ENCODE measurements at places on chromosomes 6 and 20.

- no peak for DNase-seq
These were observed 19.3 kb upstream of the NKAIN2 start for GRCh38 chr6:123784330-123784729.

DNA sequence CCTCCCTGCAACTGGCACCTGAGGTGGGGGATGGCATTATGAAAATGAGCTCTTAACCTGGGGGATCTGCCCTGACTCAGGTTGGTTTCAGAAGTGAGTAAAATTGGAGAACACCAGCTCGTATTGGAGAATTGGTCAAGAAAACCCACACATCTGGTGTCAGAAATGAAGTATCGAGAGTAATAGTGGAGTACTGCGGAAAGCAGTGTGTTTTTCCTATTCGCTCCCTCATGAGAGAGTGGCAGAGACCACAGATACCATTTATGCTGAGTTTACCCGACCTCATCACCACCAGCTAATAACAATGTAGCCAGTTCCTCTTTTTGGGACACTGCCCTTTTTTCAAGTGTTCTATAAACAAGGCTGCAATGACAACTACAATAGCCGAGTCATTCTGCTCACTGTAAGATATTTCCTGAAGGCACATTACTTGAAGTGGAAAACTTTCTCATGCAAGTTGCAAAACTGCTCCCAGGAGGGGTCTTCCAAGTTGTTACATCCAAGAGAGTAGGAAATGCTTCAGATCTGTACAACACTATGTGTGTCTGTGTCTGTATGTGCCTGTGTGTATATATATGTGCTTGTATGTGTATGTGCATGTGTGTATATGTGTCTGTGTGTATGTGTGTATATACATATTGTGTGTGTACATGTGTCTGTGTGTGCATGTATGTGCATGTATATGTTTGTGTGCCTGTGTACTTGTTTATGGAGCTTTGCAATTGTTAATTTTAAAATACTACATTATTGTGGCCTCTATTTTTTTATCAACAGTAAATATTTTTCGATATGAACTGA, 106.0 kb upstream of the CST7 start:
- no peak for DNase-seq

DNA sequence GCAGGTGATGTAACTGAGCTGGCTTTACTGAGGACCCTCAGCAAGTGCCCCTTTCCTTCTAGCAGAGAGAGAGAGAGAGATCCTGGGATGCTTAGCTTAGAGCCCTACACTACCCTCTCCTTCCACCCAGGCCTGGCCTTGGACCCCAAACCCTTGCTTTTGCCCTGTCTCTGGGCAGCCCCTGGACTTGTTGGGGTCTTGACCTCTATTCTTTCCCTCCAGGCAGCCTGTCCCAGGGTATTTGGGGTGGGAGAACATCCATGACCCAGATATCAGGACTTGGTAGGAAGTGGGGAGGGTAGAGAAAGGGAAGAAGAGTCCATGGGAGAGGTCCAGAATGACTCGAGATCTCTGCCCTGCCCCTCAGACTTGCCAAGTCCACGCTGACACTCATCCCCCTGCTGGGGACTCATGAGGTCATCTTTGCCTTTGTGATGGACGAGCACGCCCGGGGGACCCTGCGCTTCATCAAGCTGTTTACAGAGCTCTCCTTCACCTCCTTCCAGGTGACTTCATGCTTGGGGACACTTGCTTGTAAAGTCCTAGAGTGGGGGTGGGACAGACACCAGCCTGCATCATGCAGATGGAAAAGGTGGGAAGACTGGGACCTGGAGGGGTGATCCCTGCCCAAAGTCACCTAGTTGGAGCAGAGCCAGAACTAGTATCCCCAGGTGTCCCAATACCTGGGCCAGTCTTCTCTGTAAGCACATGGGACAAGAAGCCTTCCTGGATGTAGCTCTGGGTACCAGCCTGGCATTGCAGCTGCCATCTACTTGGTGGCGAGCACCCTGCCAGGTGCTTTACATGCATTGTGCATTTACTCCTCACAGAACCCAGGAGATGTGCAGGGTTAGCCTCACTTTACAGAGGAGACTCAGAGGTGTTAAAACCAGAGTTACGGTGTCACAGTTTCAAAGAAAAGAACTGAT, 30.9 kb downstream of the GLP1R start:
- DNase-seq: no peak

DNA sequence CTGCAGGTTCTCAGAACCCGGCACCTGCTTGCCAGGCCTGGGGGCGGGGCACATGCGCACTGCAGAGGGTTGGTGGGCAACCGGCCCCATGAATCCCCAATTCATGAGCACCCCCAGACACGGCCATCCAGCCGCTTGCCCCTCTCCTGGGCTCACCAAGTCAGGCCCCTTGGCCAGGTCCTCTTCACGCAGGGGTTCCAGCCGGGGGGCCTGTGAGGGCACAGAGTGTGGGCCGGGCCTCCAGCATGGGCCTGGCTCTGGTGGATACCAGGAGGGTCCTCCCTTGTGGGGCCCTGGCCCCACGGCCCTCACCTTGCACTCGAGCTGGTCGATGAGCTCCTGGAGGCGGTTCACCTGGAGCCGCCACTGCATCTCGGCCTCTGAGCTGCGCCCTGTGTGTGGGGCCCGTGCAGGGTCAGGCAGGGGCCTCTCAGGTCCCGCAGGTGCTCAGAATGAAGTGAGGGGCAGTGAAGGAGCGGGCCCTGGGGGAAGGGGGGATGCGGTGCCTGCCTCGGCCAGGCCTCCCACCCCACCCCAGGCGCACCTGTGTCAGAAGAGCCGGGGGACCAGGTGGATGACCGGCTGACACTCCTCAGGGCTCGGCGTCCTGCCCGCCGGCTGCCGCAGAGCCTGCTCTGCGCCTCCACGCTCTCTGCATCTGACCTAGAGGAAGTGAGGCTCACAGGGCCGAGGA, 2.6 kb upstream of the C20orf144 start:
- DNase-seq: no peak

GRCh38 chr6:63816982-63817436, 181.4 kb downstream of the PHF3 start:
- no peak for DNase-seq

- DNase-seq: no peak
These were observed 96.0 kb downstream of the RIMS1 start for GRCh38 chr6:71982389-71982788.

GRCh38 chr6:110682460-110682853, 132.8 kb downstream of the CDK19 start:
- DNase-seq: peak; percentile 75

- no peak for DNase-seq
These were observed at the start of gene RIPPLY2 for GRCh38 chr6:83853178-83854000. Gene RIPPLY2 (plus strand): TSS chr6:83853360. CDS start chr6:83853417, 57 bp downstream.

DNA sequence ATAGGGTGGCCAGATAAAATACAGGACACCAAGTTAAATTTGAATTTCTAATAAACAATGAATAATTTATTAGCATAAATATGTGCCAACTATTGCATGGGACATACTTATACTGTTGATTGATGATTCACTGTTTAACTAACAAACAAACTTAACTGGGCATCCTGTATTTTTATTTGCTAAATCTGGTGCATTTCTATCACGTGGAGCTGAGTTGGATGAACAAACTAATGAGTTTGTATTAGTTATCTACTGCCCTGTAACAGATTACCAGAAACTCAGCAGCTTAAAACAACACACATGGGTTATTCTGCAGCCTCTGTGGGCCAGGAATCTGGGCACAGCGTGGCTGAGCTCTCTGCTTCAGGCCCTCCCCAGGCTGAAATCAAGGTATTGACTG, 28.2 kb upstream of the PMEPA1 start:
- DNase-seq: no peak

DNA sequence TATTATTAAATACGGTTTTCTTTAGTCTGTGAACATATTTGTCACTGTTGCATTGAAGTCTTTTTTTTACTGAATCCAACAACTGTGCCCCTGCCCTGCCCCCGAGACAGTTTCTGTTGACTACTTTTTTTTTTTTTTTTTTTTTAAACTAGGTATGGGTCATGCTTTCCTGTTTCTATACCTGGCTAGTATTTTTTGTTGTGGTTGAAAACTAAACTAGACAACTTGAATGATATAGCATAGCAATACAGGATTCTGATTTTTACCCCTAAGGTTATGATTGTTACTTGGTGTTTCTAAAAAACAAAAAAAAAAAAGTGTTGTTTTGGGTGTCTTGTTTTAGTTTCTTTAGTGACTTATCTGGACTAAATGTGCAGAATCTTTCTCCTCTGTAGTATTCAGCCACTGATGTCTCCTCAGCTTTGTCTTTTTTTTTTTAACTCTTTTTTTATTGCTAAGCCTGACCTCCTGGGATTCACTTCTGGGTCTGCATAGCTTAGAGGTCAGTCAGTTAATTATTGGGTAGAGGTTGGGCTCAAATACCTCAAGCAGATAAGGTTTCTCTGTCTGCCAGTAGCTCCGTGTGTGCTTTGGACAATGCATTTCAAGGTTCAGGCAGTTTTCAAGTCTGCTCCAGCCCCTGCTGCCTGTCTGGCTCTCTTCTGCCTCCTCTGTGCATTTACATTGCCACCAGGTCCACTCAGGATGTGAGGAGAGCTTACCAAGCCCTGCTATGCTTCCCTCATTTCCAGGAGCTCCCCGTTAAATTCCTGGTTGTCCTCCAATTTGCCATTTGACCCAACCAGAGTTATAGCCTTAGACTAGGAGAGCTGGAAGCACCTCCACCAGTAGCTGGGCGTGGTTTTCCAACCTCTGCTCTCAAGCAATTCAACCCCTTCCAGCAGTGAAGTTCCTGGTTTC, 91.4 kb downstream of the SYNDIG1 start:
- no peak for DNase-seq

DNA sequence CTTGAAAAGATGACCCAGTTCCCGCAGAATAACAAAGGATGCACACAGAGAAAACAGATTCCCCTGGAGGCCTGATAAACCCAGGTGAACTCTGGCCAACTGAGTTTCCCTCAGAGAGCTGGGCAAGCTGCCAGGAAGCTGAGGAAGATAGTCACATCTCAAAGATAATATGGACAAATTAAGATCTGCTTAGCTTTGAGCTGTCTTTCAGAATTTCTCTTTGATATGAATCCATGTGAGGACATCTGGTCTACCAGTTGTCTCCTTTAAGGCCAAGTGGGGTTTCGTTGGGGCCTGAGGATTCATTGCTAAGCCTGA, 59.5 kb downstream of the ID4 start:
- no peak for DNase-seq

GRCh38 chr20:63896264-63897105, 1.6 kb downstream of the DNAJC5 start:
- DNase-seq: peak; percentile 54

- DNase-seq: no peak
These were observed 8.1 kb downstream of the HLA-DQB1 start for GRCh38 chr6:32658268-32658897.

- no peak for DNase-seq
These were observed 29.2 kb downstream of the NOX3 start for GRCh38 chr6:155426408-155426945.

GRCh38 chr20:64093013-64093503, 8.9 kb upstream of the LKAAEAR1 start:
- DNase-seq: no peak

DNA sequence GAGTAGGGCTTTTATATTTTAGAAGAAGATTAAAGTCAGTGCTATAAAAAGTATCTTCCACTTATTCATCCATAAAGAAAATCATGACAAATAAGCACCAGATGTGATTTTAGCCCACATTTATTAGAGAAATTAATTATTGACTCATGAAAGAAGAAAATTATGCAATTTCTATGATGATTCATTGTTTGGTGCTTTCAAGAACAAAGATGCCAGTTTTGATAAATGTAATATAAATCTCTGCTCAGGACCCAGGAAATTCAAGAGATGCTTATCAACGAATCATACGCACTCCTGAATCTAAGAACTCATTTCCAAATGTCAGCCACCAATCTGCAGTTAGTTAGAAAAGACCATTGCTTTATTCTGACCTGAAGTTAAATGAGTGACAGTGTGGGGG, 211.4 kb downstream of the ARHGAP18 start:
- no peak for DNase-seq

DNA sequence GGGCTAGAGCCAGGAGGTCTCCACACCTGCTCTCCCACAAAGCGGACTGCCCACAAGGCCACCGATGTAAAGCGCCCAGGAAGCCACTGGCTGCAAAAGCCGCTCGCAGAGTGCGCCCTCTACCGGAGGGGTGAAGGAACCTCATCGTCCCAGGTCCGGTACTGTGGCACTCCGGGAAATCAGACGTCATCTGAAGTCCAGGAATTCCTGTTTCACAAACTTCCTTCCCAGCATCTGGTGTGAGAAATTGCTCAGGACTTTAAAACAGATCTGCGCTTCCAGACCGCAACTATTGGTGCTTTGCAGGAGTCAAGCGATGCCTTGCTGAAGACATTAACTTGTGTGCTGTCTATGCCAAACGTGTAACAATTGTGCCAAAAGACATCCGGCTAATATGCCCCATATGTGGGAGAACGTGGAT, 115.1 kb upstream of the ARID1B start:
- DNase-seq: no peak

DNA sequence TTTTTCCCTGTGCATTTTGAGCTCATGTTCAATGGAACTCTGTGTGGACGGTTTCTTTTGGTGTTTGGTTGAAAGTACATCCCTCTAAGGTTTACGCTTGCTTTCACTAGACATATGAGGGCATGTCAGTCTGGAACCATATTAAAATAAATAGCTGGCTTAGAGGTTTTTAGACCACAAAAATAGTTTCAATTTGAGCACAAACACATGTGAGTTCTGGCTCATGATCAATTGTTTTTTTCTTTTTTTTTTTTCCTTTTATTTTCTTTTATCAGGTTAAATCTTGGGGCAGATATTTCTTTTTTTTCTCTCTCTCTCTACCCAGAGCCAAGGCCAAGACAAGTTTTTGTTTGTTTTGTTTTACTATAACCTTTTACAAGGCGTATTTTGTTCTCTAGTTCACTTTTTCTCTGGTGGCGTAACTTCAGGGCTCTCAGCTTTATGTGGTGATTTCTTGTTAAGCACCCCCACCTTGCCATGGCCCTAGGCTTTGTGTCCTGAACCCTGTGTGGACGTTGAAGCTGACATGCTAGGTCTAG, 92.9 kb downstream of the SHLD1 start:
- no peak for DNase-seq

GRCh38 chr6:149565527-149566409, at the start of gene GINM1:
Gene GINM1 (plus strand): TSS chr6:149566375. CDS start chr6:149566415, 40 bp downstream.
- peak; percentile 95 for DNase-seq

DNA sequence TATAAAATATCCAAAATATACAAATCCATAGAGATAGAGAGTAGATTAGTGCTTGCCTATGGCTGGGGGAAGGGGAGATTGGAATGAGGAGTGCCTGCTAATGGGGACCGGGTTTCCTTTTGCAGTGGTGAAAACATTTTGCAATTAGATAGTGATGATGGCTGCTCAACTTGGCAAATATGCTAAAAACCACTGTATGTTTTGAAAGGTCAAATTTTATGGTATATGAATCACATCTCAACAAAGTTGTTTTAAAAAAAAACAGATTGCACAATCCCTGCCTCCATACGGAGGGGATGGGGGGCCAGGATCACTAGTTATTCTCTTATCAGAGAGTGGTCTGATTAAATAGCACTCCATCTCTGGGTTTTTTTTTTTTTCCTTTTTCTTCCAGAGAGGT, 76.9 kb upstream of the RIPOR2 start:
- DNase-seq: peak; percentile 51

- DNase-seq: no peak
These were observed 143.2 kb downstream of the PTCHD4 start for GRCh38 chr6:47967843-47968242.

GRCh38 chr6:28742668-28743270, 181.0 kb downstream of the TRIM27 start:
- DNase-seq: no peak

All from HTR-8/SVneo (cell line).